ENCODE measurements at places on chromosomes 3 and 15.

DNA sequence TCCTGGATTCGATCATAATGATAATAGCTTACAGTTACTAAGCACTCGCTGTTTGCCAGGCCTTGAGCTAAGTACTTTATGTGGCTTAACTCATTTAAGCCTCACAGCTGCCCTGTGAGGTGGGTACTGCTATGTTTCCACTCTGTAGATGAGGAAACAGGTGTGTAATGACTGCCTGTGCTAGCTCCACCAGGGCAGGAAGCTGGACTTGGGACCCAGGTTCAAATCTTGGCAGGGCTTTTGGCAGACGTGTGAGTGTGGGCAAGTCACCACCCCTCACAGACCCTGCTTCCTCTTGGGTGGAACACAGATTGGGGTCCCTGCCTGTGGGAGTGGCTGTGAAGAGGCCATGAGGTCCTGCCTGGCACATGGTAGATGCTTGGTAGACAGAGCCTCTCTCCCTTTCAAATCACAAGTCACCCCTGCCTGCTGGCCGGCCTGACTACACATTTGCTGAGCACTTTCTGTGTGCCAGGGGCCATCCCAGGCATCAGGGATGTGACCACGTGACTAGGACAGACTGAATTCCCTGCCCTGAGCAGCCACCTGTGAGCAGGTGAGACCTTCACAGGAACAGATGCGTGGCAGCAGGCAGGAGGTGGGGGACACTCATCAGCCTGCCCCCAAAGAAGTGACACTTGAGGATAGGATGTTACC, 3.7 kb downstream of the EFCC1 start:
- no peak for DNase-seq

GRCh38 chr15:41408234-41408641, 5.9 kb upstream of the NDUFAF1 start:
- no peak for DNase-seq

GRCh38 chr3:67692621-67693020, 38.2 kb upstream of the SUCLG2 start:
- no peak for DNase-seq

GRCh38 chr3:112128843-112129727, 4.0 kb downstream of the GCSAM start:
- DNase-seq: peak; percentile 72

GRCh38 chr15:89401631-89402517, 67.2 kb upstream of the POLG start:
- DNase-seq: no peak

GRCh38 chr15:71448688-71449114, 333.4 kb downstream of the THSD4 start:
- DNase-seq: no peak

GRCh38 chr3:192570821-192571791, 156.2 kb downstream of the FGF12 start:
- DNase-seq: no peak

- DNase-seq: no peak
Measured at GRCh38 chr3:97736928-97737327, 27.6 kb upstream of the ARL6 start.

DNA sequence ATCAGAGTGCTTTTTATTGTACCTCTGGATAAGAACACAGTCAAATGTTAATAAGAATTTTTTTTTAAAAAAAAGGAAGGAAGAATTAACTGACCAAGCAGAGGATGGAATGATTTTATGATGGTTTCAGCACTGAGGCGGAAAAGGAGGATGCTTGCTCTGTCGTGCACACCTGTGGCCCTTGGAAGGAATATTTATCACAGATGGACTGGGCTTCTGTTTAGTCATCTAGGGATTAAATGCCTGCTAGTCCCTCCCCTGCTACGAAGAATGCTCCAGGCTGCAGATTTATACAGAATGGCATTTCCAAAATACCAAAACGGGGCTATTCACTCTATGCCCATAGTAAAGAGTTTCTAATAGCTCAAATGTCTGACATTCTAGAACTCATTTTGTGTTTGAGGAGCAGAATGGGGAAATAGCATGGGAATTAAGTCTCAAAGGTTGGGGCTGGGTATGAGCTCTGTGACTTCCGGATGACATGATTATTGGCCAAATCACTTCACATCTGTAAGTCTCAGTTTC, 92.8 kb upstream of the BCL6 start:
- DNase-seq: no peak
